Right renal cortex interstitium (tissue), 3 donors: ENCODE measurements at places on chromosomes 13 and 19.

- DNase-seq, result no peak
Observed at GRCh38 chr19:55640577-55641425, at the start of gene ZNF580. Gene ZNF580, plus strand, starts transcription at chr19:55641002. Its CDS starts 1,507 bp downstream, at chr19:55642509.

- no peak for DNase-seq
Observed at GRCh38 chr13:79492313-79492798, 11.4 kb downstream of the NDFIP2 start.

GRCh38 chr19:47694466-47695273, 18.6 kb upstream of the EHD2 start:
- no peak for DNase-seq

- no peak for DNase-seq
Observed at GRCh38 chr19:36527341-36527740, 730 bp downstream of the ZNF260 start.

GRCh38 chr13:33757713-33758112, 60.2 kb upstream of the RFC3 start:
- no peak for DNase-seq

GRCh38 chr19:41796362-41796761, at the start of gene CEACAM3:
Gene CEACAM3, plus strand, starts transcription at chr19:41796587. Its CDS starts 91 bp downstream, at chr19:41796678.
- DNase-seq, result no peak

DNA sequence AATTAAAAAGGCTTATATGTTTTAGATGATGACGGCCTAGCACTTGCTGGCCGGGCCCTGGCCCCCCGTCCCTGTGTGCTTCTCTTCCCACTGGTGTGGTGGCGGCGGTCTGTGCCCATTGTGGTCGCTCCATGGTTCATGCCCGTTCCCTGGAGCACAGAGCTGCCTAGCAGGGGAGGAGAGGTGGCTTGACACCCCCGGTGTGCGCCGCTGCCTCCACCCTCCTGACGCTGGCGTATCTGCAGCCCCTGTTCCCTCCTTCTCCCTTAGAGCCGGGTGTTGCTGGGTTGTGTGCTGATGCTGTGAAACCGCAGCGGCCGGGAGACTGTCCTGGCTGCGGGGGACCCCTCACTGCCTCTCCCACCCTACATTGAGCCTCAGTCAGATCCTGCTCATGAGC, 29.1 kb downstream of the DOT1L start:
- DNase-seq, result no peak

DNA sequence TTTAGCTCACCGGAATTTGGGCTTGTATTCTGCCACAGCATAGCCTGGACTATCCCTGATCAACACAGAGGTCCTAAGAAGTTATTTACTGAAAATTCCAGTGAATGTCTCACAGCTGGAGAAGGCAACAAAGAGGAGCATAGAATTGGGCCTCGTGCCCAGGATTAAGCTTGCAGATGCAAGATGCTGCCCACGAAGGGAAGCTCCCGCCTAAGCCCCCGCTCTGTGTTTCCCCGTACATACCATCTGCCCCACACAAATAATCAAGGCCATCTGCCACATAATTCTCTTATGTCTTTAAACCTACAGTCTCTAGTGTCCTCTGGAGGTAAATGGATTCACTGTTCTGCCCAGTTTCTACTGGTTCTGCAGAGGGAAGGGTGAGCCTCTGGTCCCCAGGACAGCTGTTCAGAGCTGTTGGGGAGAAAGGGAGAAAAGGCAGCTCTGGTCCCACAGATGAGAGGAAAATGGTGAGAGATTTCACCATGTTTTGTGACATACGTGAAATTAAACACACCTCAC, 7.4 kb upstream of the TPP2 start:
- DNase-seq, result no peak

- no peak for DNase-seq
Observed at GRCh38 chr13:62556978-62557377, 1141.3 kb upstream of the PCDH20 start.

GRCh38 chr13:85615031-85615430, 184.2 kb downstream of the SLITRK6 start:
- DNase-seq, result peak; percentile 23

- no peak for DNase-seq
Observed at GRCh38 chr19:56664511-56664910, 7.0 kb downstream of the ZNF835 start.

DNA sequence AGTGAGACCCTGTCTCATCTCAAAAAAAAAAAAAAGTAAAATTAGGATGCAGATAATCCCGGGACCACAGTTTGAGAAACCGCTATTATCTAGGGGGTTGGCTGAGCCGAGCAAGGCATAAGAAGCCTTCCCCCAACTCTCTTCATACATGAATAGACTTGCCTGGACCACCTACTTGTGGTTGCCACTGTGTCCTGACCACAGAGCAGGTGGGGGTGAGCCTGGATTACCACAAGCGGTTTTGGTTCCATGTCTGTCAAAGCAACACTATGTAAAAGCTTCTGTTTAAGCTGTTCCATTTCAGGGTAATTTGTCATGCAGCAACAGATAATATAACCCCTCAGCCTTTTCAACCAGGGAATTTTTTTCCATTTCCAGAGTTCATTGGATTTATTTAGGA, 3.3 kb upstream of the NAPA start:
- DNase-seq, result no peak

GRCh38 chr13:67156723-67157060, 73.4 kb downstream of the PCDH9 start:
- no peak for DNase-seq

GRCh38 chr19:18329035-18329376, 6.1 kb upstream of the LSM4 start:
- no peak for DNase-seq

GRCh38 chr13:114185182-114185971, 6.3 kb downstream of the CFAP97D2 start:
- DNase-seq, result no peak

- DNase-seq, result no peak
Observed at GRCh38 chr19:41597600-41598041, 21.7 kb downstream of the CEACAM21 start.

- no peak for DNase-seq
Observed at GRCh38 chr13:86567119-86567518, 767.9 kb upstream of the SLITRK6 start.

DNA sequence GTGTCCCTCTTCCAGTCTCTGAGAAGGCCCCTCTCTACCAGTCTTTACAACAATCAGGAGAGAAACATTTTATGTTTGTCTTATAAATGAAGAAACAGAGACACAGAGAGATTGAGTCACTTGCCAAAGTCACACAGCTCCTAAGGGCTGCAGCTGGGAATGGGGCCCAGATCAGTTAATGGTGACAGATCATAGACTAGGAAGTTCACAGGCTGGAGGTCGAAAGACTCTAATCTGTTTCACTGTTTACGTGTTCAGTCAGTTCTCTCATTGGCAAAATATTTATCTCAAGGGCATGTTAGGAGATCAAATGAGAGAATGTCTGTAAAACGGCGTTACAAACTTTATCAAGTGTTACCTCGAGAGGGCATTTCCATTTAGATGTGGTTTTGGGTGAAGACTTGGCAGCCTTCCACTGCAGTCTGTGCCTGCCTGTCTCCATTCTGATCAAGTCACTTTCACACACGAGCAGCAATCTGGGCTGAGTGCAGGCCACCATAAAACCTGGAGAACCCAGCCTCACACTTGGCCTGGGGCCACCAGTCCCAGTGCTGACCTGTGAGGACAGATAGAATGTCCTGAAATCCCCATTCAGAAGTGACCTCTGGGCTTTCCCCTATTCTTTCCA, 65.1 kb downstream of the SIAH3 start:
- DNase-seq, result no peak

DNA sequence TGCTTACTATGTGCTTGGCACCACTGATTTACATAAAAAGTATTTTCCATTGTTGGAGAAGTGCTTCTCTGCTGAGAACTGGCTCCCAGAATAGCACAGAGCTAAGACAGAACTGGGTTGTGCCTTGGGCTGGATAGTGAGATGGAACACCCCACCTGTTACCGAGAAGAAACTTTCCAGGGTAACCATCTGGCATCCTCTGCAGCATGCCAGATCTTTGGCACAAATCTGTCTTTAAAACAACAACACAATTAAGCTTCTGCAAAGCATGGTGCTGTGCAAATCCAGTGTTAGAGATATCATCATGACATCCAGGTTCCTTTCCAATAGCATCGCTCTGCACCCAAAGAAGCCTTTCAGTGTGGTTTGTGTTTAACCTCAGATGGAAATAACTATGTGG, 202.5 kb upstream of the RFC3 start:
- DNase-seq, result no peak

DNA sequence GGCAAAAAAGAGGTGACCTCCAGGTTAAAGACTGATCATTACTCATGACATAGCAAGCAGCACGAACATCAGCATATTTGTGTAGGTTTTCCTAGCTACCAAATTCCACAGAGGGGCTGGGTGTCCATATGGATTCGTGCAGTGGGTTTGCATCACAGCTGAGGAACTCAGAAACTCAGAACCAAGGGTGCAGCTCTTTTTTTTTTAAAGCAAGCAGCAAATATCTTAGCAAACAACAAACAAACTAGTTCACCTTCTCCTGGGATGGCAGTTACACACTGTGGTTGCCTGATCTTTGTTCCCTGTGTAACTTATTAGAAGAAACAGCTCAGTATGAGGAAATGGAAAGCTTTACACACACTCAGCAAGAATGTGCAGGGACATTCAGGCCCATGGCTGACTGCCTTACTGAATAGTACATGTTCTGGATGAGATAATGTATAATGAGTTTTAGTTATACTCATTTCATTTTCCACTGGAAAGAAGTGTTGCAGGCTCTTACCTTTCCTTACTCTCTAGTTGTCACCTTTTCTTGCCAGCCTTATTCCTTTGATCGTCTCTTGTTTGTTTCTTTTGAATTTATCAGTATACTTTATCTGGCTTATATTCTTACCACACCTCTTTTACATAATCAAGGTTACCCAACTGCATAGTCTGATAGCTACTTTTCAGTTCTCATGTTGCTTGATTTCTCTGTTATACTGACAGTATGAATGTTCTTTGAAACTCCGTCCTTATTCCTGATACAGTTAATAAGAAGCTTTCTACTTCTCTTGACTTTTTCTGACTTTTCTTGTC, 4.3 kb downstream of the NDFIP2 start:
- no peak for DNase-seq

- DNase-seq, result no peak
Observed at GRCh38 chr19:56404705-56405056, 549 bp downstream of the ZNF583 start.

GRCh38 chr19:11136400-11137101, 19.0 kb downstream of the SPC24 start:
- no peak for DNase-seq

- DNase-seq, result no peak
Observed at GRCh38 chr13:93947651-93948050, 531.8 kb downstream of the DCT start.

GRCh38 chr13:110756219-110756631, 42.7 kb downstream of the ING1 start:
- no peak for DNase-seq

DNA sequence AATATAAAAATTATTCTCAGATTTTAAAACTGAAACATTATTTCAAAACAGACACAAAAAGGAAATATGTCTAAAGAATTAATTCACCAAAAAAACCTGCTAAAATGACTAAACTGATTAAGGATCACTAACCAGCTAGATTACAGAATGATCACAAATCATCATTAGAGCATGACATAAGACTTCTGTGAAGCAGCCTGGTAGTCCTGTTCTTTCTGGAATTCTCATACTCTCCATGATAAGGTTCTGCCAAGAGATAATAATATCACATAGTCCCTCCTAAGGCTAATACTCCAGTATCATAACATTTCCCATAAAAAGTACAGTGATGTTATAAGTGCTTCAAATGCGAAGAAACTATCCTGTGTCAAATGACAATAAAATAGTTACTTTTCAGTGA, 1814.9 kb downstream of the SLITRK5 start:
- DNase-seq, result no peak

GRCh38 chr19:50460161-50460765, 16.0 kb upstream of the EMC10 start:
- DNase-seq, result no peak
